Caco-2 (cell line): ENCODE measurements at places on chromosomes 7 and 10.

DNA sequence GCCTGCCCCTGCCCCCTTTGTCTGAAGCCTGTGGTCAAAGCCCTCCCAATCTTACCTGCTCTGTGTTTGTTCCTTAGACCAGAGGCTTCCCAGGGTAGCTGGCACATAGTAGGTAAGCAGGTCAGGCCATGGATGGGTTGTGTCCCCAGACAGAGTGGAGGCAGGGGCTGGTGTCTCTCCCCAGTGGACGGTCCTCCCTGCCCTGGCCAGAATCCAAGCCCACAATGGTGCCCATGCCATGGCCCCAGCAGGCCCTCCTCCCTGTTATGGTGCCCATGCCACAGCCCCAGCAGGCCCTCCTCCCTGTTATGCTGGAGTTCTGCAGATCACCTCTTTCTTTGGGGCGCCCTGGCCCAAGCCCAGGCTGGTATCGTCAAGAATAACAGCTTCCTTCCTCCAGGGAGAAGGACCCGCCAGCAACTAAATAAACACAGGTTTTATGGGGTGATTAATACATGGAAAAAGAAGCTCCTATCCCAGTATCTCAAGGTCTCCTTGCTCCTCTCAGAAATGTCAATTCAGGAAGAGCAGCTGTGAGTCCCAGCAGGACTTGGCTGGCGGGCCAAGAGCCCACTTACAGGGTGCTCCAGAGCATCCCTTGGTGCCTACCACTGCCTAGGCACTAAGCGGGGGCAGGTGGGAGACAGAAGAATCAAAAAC, 82.0 kb downstream of the NEURL1 start:
- no peak for DNase-seq

DNA sequence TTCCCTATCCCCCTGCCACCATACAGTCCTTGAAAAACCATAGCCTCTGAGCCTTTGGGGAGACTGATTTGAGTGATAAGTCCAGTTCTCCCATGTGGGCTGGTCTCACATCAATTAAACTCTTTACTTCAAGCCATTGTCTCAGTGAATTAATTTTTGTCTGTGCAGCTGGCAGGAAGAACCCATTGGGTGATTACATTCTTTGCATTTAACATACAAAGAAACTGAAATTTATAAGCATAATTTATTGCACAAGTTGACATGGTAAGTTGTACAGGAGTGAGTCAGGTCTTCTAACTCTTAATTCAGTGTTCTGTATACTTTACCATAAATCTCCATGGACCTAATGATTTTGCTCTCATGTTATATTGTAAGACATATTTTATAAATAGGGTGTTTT, 1613.0 kb upstream of the LRRTM3 start:
- DNase-seq = no peak

DNA sequence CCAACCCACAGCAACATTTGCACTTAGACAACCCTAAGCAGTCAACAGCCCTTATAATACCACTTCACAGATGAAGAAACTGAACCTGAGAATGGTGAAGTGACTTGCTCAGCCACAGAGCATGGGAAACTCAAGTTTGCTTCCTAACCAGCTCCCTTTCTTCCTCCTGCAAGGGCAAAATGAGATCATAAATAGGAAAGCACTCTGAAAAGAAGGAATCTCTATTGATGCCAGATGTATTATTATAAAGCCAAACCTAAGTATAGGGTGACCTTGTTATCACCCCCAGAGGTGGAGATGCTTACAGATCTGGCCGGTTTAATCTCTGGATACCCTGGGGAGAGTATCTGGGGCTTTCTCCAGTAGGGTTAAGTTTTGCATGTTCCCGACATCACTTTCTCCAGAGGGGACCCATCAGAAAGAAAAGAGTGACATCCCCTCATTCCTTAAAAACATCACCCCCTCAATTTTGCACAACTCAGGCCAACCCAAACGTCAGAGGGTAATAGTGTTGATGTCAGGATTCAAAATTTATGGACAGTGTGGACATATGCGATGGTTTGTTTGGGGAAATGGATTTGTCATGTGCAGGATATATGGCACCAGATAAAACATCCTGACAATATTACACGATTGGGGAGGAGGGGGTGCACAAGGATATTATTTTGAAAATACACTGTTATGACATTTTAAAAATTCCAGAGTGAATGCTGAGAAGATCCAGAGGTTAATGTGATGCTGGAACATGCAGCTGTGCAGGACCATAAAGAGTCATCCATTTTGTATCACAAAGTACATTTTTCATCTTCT, 24.0 kb upstream of the XPNPEP1 start:
- DNase-seq = no peak

DNA sequence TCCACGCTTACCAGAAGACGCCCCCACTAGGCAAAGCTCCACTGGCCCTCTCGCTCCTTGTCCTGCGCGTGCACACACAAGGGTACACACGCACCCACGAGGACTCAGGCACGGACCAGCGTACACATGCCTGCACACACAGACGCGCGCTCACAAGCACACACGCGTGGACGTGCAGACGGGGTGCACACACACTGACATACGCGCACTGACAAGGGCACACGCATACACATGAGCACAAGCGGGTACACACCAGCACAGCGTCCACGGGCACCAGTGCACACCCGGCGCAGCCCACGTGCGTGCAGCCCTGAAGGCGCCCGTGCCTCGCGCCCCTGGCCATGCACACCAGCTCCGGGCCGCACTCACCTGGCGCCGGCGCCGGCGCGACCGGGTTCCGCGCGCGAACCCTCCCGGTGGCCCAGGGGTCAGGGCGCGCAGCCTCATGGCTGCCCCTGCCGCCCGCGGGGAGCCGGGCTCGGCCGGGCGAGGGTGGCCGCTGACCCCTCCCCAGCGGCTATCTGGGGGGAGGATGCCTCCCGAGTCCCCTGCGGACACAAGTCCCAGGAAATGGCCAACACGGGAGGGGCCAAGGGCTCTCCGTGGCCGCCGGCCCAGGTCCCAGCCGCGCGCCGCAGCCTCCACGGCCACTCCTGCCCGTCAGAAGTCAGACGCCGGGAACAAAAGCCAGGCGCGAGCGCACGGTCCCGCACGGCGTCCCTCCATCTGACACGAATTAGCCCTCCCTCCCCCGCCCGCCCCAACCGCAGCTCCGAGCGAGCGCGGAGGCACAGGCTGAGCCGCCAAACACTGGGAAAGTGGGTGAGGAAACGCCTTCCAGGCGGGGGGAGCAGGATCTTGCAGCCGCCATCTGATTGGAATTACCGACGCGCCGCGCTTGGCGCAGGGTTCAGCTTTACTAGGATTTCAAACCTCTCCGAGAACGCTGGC, 45.0 kb downstream of the TNS3 start:
- no peak for DNase-seq

DNA sequence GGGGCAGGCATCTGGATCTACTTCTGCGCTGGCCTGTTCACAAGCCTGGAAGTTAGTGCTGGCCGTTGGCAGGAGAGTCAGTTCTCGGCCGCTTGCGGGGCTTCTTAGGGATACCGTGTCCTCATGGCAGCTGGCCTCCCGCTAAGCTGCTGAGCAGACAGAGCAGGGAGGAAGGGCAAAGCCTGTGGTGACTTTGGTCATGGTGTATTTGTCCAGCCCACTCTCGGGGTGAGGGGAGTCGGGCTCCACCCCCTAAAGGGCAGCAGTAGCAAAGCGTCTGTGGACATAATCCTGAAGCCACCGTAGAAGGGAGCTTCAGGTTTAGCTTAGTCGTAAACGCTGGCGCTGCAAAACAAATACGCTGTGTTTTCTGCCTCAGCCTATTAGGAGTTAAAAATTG, 12.2 kb downstream of the UBE3C start:
- DNase-seq = no peak

- DNase-seq = no peak
Measured at GRCh38 chr7:90958647-90959046, 305.6 kb upstream of the FZD1 start.

DNA sequence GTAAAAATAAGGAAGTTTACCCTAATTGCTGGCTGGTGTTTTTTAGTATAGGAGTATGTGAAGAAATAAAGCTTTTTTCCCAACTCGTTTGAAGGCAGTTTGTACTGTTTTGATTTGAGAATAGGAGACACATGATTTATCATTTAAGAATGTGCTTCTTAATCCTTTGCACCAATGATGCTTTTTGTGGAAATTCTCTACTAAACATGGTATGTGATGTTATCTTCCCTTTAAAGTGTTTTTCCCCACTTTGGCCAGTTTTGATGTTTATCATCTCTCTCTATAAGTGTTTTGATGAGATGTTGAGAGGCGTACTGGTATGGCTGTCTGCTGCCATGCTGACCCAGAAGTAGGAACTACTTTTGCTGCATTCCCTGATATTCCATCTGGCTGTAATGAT, 85.1 kb downstream of the SUGCT start:
- no peak for DNase-seq

DNA sequence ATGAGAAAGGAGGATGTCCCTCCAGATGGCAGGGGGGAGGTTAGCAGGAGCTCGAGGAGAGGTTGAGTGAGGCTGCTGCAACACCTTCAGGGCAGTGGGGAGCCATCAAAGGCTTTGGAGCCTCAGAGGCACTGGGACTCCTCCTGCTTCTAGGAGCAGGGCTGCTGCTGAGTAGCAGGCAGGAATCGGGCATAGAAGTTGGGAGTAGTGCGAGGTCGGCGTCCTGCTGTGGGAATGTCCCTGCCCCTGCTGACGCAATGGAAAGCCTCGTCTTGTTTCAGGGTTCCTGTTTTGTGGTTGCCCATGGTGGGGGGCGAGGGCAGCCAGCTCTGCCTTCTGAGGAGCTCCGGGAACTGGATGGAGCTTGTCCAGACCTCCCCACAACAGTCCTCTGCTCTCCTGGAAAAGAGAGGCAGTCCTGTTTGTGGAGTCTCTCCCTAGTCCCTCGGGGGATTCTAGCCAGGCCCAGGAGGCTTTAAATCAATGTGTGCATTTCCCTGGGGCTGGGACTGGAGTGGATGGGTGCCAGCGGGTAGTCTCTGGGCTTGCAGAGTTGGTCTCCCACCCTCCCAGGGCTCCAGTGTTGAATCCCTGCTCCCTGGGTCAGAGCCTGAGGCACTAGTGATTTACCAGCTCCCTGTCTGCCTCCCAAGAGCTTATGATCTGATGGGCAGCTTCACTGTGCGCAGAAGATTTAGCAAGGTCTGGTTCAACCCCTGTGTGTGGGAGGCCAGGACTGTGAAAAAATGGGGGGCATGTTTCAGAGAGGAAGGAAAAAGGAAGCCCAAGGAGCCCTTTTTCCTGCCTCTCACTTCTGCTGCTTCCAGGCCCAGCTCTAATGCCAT, 98.7 kb upstream of the PPIF start:
- DNase-seq = no peak

GRCh38 chr7:129262324-129262723, 37.5 kb downstream of the AHCYL2 start:
- no peak for DNase-seq

DNA sequence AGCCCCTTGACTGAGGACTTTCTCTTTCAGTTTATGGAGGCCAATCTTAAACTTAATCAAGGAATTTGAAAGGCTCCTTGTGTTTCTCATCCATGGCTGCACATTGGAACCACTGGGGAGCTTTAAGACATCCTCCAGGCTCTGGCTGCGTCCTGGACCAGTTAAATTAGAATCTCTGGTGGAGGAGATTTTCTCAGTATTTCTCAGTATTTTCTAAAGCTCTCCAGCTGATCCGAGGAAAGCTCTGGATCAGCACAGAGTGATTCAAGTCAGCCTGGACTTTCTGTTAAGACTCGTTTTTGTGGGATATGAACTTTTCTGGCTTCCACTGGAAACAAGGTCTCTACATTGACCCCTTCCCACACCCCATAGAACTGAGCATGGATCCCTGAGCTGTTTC, 249.8 kb downstream of the STK31 start:
- no peak for DNase-seq

GRCh38 chr7:149457766-149458165, 3.1 kb downstream of the ZNF777 start:
- no peak for DNase-seq

- DNase-seq = no peak
Measured at GRCh38 chr7:106731646-106732444, 70.9 kb upstream of the CCDC71L start.

DNA sequence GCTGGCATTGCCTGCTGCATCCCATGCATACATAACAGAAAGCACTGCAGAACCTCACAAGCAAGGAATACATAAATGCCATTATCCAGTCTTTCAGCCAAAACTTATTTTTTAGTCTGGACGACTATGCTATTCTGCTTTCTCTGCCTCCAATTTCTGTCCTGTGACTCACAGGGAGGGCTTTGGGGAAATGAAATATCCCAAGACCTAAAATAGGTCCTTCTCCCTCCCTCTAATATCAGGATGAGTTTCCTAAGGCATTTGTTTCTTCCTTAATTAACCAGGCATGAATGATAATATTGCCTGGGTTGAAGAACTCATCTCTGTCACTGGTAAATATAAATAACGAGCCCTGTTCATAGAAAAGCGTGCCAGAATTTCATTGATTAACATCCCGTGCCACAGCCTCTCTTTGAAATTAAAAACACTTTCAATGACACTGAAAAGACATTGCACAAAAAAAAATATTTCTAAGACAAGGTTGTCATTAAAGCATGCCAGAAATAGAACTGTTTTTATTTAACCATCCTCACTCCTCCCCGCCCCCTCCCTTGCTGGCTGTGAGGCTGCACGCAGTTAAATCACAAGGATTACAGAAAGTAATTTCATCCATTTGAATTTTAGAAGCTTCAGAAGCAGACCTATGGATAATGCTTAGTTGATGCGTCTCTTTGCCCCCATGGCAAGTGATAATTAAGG, 103.0 kb upstream of the ANKRD1 start:
- DNase-seq = no peak

DNA sequence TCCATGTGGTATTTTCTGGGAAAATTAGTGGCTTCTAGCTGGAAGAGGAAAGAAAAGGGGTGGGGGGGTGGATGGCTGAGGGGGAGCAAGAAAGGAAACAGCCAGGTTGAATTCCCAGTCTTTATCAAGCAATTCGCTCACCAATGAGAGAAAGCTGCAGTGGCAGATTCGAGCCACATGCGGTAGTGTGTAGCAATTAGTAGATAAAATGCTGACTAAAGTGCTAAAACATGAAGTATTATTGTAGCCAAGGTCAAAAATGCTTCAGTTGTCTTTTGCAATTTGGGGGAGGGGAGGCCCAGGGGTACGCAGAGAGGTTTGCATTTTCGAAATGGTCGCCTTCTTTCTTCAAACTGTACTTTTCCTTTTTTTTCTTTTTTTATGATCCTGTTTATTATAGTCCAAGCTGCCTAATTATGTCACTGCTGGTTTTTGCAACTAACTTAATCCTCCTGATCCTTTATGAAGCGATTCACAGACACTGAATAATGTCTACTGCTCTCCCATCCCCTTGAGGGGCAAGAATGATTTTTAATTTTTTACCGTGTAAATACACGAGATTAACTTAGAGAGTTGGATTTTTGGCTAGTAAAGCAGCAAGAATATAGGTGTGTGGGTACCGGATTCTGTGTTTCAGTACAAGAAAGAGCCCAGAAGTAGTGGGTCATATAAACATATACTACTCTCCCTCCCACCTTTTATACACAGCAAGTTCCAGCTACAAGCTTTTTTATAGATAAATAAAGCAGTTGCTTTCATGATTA, 3.6 kb upstream of the ARID5B start:
- peak; percentile 57 for DNase-seq
